ENCODE measurements at places on chromosomes 12 and 14.

DNA sequence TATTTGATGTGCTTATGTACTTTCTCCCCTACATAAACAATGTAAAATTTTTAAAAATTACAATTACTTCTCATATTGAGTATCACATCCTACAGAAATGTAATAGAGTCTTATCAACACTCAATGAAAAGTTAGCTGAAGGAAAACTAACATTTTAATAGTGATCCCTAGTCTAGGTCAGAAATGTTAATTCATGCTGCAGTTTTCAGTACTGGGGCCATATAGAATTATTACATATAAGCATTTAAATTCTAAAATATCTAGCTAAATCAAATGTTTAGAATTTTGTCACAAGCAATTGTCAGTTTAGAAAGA is 37.8 kb downstream of the SLC6A15 start:
- no peak for DNase-seq

DNA sequence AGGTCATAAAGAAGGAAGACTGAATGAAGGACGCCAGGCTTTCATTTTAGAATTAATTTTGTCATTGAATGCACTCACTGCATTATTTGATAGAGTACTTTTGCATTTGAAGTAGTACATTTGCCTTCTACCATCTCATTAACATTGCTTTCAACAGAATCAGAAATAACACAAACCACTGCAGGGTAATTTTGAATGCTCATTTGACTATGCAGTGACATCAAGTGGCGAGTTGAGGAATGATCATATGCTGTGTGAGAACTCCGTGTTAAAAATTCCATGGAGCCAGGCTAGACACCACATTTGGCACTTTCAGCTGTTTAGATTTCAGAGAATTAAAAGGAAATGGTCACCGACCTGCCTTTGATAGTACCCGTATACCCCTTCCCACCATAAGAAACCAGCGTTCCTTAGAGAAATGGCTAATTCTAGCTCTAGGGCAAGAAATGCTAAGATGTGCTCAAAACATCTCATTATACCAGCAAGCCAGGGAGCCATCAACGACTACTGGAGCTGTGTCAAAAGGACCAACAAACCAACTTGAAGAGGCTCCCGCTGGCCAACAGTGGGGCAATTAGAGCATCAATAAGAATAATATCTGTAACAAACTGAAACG is 16.5 kb downstream of the HEBP1 start:
- DNase-seq, result no peak

DNA sequence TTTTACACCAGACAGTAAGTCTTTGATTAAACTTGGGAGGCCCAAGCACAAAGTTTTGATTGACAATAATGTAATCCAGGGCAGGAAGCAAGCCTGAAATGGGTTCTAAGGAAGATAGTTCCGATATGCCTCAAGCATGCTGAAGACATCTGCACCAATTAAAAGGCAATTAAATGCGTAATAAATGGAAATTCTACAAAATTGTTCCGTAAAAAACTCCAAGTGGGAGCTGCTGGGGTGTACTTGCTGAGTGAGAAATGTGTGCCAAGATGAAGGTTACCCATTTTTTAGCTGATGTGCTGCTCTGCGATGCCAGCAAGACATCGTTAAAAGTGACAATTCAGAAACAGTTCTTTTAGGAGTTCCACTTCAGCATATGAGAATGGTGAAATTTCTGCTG is 146.3 kb upstream of the GZMB start:
- no peak for DNase-seq

- no peak for DNase-seq
Observed at GRCh38 chr14:101716077-101716950, 45.2 kb upstream of the PPP2R5C start.

GRCh38 chr12:111570084-111570961 is 28.8 kb downstream of the ATXN2 start:
- DNase-seq, result no peak

GRCh38 chr14:51365241-51365965 is 125.4 kb downstream of the TMX1 start:
- DNase-seq, result no peak

DNA sequence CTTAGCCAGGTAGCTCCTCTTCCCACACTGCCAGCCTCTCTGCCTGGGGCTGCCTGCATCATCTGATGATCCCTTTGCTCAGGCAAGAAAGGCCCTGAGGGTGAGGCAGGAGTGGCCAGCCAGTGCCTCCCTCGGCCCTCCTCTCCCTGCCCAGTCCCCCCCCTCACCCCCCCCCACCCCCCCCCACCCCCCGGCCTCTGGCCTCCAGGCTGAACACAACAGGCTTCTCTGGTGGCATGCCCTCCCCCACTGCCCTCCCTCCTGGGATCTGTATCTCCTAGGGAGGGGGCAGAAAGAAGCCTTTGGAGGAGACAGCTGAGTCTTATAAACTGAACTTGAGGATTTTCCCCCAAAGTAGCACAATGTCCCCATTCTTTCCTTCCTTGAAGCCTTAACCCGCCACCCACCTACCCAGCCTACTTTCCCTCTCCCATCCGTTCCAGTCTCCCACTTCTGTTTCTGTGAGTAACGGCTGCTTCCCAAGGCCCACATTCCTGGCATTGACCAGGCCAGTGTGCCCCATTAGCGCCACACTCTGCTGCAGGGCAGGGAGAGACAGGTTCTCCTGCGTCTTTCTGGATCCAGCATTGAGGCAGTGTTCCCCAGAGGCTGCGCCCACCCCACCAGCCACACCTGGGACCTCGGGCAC is 82.1 kb downstream of the B4GALNT3 start:
- no peak for DNase-seq

- DNase-seq, result no peak
Observed at GRCh38 chr14:99300190-99300589, 28.2 kb upstream of the BCL11B start.

DNA sequence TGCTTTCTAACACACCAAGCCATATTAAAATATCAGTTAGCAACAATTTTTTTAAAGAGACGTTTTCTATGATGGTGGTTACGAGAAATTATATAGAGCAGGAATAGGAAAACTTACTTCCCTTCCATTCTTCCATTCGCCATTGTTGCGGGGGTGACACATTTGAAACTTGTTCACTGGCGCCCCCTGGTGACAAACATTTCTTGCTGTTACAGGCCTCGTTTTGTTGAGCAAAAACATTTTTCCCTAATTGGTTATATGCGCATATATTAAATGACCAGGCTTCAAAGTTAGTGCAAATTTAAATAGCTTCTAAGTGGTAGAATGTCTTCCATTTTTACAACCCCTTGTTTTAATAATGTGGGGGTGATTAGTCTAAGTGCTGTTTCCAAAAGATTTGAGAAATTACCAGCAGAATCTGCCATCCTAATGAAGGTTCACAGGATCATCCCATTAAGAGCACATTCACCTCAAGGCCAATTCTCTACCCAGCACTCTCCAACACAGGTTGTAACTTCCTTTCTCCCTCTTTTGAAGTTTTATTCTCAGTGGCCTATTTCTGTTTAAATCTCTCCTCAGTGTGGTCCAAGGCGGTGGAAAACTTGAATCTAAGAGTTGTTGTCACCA is 1124.7 kb downstream of the FLRT2 start:
- no peak for DNase-seq

DNA sequence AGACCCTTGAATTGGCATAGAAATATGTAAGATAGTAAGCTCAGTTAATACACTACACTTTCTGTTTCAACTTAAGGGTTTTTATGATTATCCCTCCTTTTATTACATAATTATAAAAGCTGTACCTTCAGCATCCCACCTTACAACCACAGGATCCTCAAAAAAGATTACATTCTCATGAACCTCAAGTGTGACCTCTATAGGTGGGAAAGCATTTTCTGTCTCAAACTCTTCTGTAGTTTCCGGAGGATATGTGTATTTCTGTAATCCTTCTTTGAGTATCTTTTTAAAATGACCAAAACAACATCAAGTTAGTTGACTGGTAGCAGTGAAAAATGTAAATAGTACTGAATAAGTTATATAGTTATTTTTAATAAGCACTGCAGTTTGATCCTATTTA is 75.9 kb downstream of the DNAI7 start:
- DNase-seq, result no peak

- no peak for DNase-seq
Observed at GRCh38 chr12:614411-614970, 48.8 kb downstream of the NINJ2 start.

DNA sequence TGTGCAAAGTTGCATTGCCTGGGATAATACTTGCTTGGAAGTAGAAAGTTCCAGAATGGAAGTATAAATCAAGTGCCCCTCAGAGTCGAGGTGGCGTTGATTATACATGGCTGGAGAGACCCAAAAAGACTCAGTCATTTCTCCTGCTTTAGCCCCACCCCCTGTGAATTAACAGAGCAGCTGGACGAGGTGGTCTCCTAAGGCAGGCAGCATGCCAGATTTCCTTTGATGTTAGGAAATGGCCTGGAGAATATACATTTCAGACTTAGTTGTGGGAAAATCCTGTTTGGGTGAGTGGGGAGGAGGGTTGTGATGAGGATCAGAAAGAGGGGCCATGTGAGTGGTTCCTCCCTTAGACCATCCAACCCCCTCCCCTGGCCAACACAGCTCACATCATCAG is 406.1 kb upstream of the TMPO start:
- no peak for DNase-seq

- no peak for DNase-seq
Observed at GRCh38 chr14:101862177-101862576, 100.7 kb downstream of the PPP2R5C start.
